Brain (organoid and tissue), 16 donors: ENCODE measurements at places on chromosomes 4 and X.

- DNase-seq, result no peak
Measured at GRCh38 chrX:65688403-65688871, 21.0 kb downstream of the MSN start.

DNA sequence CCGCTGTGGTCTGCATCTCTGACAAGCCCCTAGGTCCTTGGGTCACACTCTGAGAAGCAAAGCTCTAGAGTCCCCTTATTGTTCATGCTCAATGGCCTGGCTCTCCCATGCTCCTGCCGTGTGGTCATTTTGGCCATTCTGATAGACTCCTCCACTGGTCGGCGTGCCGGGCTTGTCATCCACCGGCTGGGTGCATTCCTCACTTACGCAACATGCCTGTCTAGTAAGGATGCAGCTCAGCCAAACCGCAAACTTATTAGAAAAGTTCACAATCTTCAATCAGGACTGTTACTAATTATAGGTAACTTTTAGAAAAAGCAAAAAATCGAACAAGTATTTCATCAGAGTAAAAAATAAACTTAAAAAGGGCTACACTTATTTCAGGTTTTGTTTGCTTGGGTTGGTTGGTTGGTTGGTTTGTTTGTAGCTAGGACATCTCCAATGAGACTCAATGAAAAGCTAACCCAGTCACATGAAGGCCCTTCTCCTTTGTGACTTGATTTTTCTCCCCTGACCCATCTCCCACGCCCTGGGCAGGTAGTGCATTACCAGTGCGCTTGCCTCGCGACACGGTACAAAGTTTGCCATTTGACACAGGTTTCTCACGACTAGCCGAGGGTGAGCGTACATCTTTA is 41.0 kb downstream of the IRF2 start:
- no peak for DNase-seq

GRCh38 chr4:147754037-147754445 is 22.2 kb downstream of the ARHGAP10 start:
- DNase-seq, result no peak

- DNase-seq, result peak; percentile 58
Measured at GRCh38 chr4:20254511-20255250, 3.0 kb downstream of the SLIT2 start.

- no peak for DNase-seq
Measured at GRCh38 chr4:67897686-67898085, 13.9 kb upstream of the TMPRSS11D start.

- DNase-seq, result no peak
Measured at GRCh38 chr4:29336861-29337260, 1383.3 kb upstream of the PCDH7 start.

DNA sequence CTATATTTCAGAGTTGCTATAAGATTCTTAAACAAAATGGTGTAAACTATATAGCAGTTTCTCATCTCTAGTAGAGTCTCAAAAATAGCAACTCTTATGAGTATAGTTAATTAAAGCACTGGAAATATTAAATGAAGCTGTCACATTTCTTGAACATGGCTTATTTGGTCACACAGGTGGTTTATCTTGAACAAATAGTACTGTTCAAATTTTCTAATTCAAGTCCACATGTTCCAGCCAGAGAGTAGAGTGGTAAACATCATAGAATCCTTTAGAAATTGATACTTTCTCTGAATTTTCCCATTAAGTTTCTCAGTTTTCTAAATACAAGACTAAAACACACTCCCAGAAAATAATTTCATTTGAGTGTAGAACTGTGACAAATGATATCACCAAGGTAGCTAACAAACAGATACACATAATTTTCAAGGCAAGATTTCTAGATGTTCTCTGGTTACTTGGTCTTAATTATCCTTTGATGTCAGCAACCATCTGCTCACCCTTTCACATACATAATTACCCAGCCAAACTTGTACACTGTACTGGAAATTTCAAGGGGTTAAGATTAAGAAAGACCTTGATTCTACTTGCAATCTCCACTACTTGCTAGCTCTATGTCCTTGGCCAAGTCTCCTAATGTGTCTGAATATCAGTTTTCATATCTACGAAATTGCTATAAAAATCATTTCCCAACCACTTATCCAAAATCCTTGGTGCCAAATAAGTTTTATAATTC is 24.3 kb upstream of the PAK3 start:
- DNase-seq, result no peak
